ENCODE measurements at places on chromosomes 4 and X.

DNA sequence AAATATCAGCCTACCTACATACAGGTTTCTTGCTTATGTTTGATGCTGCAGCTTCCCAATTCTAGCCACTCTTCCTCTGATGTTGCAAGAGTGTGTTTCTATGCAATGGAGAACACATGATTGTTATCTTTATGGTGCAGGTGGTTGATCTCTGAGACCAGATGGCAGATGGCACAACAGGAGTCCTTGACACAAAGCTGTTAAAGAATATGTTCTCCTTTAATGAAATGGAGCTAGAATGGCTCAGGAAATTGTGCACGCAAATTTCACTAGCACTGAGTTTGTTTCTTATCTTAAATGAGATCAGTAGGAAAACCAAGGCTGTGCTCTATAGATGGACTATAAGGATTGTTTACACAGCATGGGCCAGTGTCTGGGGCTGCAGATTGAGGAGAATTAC, 29.9 kb upstream of the TTC29 start:
- no peak for DNase-seq

DNA sequence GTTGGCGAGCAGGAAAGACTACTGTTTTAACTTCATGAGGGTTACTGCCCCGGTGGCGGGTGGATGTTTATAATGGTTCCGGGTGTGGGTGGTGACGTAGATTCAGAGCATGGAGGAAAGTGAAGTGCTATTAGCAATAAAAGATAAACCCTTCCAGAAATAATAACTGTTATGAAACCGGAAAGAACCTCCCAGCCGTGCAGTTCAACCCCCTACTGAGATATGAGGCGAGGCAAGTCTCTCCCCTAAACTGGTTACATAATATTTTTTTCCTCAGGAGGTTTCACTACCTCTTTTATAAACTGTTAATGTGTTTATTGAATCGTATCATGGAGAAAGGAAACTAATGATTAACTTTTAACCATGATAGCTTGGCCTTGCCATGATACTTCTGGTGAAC, 33.9 kb upstream of the STIM2 start:
- DNase-seq, result no peak

DNA sequence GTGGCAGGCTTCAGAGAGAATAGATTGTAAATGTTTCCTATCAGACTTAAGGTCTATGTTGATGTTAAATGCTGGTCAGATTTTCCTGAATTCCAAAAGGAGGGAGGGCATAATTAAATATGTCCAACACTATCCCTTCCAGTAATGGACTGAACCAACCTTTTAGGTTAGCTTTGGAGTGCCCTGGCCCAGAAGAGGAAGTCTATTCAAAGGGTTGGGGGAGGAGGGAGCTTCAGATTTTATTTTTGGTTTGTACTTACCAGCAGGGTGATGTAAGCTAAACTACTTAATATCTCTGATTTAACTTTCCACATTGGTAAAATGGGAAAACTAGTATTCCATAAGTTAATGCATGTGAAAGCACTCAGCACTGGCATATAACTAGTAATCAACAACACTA, 91.1 kb downstream of the RBM46 start:
- DNase-seq, result no peak

GRCh38 chr4:134147941-134148340, 53.6 kb downstream of the PABPC4L start:
- no peak for DNase-seq

DNA sequence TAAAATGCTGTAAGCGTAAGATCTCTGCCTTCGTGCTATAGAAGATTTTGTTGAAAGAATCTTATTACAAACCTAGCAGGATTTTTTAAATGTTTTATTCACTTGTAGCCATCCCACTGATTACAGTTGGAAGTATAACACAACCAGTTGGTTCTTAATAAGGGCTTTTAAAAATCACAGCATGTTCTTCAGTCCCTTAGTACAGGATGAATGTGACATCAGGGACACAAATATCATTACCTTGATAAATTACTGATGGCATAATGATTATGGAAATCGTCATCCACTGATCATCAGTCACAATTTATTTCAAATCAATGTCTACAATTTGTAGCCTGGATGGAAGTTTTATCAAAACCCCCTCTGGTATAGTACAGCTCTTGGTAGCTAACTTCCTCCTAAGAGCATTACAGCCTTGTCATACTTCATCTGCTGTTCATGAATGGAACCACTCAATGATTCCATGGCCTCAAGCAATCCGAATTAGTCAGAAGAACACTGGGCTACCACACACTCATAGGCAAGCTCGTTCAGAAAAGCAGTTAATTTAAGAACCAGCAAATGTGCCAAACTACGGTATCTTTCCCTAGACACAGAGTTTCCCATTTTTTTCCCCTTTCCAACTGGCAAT, 389.2 kb upstream of the TENM3 start:
- DNase-seq, result no peak

GRCh38 chrX:11629593-11630211, 36.0 kb downstream of the ARHGAP6 start:
- no peak for DNase-seq

DNA sequence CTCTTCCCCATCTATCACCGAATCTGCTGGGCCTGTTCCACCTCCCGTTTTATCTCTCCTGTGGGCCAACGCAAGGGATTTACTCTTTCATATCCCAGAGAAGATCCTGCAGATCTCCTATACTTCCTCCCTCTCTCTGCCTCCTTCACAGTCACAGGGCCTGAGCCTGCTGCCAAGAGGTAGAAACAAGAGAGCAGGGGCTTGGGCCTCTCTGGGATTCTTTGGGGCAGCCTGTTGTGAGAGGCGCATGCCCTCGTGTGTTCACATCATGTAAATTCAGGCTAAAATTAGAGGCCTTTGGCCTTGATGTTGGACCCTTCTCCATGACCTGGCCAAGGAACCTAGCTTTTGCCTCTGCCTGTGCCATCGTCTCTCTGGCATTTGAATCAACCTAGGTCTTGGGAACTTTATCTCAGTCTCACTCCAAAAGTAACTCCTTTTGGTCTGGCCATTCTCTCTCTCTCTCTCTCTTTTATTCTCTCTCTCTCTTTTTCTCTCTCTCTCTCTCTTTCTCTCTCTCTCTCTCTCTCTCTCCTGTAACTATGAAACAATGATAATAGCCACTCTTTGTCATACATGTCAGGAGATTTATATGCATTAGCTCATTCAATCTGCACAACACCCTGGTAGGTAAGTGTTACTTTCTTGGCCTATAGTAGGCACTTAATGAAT, 20.0 kb upstream of the EFNB1 start:
- no peak for DNase-seq

DNA sequence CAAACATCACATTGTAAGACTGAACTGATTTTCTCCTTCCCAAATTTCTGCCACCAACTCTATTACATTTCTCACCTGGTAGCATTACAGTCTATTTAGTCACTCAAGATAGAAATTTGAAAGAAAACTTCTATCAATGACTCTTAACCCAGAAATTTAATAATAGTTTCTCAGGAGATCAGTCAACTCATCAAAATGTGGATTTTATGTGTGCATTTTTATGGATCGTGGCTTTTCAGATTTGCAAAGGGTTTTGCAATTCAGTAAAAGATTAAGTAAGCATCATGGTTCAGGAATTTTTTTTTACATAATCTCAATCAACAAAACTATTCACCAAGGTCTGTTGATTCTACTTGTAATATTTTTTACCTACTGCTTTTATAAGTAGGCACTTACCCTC, 111.1 kb downstream of the CFAP299 start:
- no peak for DNase-seq

DNA sequence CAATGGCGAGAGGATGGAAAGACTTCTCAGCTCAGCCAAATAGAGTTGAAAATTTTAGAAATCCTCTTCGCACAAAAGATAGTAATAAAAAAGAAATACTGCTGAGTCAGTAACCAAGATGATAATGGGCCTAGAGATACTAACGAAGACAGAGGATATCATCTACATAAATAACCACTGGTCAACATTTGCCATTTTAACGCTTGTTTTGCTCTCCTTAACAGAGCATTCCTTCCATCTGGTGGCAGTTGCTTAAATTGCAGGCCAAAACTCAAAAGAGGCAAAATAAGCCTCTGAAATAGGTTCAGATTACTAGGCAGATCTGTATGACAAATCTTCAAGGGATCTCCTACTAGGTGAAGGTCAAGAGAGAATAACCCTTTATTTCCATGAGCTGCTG, 51.7 kb upstream of the MCF2 start:
- DNase-seq, result no peak

DNA sequence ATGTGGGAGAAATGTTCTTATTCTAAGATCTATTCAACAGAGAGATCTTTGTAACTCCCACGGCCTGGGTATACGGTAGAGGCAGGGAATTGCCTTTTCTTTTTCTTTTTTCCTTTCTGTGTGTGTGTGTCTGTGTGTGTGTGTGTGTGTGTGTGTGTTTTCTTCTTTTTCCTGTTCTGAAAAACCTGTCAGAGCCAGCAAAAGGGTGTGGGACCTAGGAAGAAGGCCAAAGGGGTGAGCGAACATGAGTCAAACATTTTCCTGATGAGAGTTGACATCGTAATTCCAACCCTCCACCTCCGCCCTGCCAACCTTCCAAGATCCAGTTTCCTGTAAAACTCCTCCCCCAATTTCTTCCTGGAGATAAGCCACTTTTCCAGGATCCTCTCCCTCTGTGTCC, 2.8 kb upstream of the CHIC2 start:
- DNase-seq, result no peak

DNA sequence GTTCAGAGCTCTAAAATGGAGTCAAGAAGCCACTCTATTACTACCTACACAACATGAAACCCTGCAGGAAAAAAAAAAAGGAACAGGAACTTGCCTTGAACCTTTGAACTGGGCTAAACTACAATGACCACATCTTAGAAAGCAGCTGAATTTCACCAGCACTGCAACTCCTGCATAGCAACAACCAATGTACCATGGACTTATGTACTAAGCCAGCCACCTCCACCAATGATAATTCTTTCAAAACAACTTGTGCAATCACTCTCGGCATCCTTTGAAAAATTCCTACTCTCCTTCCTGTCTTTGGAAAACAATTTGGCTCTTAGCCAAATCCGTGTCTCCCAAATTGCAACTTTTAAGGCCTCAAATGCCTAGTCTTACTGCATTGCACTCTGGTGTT, 26.8 kb upstream of the FMR1 start:
- DNase-seq, result no peak

- no peak for DNase-seq
Measured at GRCh38 chr4:53890461-53890860, 173.9 kb downstream of the CHIC2 start.

GRCh38 chrX:68113837-68114572, 319.3 kb downstream of the OPHN1 start:
- no peak for DNase-seq

DNA sequence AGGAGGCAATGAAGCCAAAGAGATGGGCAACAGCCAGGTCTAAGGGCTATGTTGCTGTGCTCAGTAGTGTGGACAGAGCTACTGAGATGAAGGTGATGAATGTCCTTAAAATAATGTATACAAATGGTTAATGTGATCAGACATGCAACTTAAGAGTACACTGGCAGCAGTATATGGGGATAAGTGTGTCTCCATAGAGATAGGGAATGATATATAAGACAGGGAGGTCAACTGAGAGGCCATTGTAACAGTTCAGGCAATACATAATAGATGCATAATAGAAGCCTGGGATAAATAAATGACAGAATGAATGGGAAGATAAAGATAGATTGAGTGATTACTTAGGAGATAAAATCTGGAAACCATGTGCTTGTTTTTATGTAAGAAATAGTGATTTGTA, 250.0 kb downstream of the CFAP299 start:
- no peak for DNase-seq

GRCh38 chrX:119107206-119107605, 20.4 kb downstream of the KIAA1210 start:
- no peak for DNase-seq

GRCh38 chrX:155218777-155219176, 2.5 kb downstream of the VBP1 start:
- no peak for DNase-seq

- DNase-seq, result no peak
Measured at GRCh38 chr4:173443121-173443520, 44.2 kb upstream of the SCRG1 start.

DNA sequence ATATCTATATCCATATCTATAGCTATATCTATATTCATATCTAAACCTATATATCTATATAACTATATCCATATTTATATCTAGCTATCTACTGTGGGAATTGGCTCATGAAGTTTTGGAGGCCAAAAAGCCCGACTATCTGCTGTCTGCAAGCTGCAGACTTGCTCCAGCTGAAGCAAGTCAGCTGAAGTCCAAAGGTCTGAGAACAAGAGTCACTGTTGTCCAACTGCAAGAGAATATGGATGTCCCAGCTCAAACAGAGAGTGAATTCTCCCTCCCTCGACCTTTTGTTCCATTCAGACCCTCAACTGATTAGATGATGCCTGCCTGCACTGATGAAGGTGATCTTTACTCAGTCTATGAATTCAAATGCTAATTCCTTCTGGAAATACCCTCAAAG, 63.3 kb upstream of the VCX start:
- no peak for DNase-seq

- no peak for DNase-seq
Measured at GRCh38 chrX:80022363-80023031, 7.9 kb downstream of the TBX22 start.
